ENCODE measurements at places on chromosomes 13 and 19. TPM values are rescaled to one million over a fixed set of nuclear protein-coding genes. Genes with fewer than 3 reads are reported as not detected.
A peak's percentile ranks its signal among the peaks of the same experiment; 100 is the strongest.

DNA sequence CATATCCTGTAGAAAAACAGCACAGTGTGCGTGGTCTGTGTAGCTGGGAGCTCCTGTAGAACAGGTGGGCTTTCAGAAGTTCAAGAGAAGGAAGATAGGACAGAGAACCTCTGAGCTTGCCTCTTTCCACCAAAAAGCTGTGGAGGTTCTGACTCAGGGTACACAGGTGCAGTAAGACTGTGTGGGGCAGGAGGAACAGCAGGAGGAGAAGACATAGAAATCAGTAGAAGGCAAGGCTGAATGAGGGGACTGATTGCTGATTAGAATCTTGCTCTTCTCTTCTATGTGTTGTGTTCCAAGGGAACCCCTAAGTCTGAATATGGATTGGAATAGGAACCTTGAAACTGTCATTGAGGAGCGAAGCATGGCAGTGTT lies 122.7 kb downstream of the AKAP11 start:
- DNase-seq = no peak

The GPC6 gene
- total RNA-seq = 98.1 TPM

DNA sequence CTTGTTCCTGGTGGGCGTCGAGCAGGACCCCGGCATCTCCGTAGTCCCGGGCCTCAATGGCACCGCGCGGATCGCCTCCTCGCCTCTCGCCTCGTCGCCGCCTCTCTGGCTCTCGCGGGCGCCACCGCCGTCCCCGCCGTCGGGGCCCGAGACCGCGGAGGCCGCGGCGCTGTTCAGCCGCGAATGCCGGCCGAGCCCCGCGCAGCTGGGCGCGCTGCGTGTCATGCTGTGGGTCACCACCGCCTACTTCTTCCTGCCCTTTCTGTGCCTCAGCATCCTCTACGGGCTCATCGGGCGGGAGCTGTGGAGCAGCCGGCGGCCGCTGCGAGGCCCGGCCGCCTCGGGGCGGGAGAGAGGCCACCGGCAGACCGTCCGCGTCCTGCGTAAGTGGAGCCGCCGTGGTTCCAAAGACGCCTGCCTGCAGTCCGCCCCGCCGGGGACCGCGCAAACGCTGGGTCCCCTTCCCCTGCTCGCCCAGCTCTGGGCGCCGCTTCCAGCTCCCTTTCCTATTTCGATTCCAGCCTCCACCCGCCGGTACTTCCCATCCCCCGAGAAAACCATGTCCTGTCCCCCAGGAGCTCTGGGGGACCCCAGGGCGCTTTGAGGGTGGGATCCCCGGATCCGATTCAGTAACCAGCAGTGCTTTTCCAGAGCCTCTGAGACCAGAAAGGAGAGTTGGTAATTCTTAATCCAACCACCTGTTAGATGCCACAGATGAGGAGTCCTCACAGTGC lies 885 bp downstream of the MLNR start:
- DNase-seq = peak; percentile 90

DNA sequence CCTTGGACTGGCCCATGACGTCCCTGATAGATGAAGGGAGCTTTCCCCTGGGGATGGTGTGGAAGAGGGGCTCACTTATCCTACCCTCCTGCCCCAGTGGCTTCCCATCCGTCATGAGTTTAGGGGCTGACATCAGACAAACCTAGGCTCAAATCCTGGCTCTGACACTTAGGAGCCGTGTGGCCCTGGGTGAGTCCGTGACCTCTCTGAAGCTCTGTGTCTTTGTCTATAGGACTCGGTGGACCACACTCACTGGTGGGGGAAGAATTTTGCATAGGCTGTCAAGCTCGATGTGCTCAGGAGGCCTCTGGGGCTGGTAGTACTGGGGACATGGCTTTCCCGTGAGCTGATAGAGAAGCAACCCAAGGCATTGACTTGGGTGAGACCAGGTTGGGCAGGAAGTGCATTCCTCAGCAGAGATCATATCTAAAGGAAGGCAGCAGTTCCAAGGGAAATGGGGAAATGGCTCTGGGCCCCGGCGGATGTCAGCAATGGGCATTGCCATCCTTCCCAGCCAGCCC lies 17.4 kb upstream of the AP1M2 start:
- no peak for DNase-seq

- DNase-seq = no peak
Observed at GRCh38 chr13:57531256-57531655, 100.3 kb upstream of the PCDH17 start.

GRCh38 chr13:50838031-50838430 lies 5.5 kb downstream of the DLEU7 start:
- no peak for DNase-seq

- DNase-seq = peak; percentile 31
Observed at GRCh38 chr13:26895081-26895807, 134.7 kb upstream of the GPR12 start.

DNA sequence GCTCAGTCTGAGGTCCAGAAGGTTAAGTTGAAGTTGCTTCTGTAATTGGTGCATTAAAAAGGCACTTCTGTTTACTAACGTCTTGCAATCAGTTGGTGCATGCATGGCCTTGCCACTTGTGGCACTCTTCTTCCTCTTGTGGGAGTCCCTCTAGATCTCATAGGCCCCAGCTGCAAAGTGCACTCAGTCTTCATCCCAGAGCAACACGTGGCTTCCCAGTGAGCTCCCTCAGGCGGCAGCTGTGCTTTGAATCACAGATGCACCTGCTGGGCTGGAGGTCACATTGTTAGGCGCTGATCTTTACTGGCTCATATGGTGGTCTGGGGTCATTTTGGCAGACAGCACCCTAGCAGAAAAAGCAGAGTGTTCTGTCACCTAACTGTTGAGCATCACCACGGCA lies 215.7 kb downstream of the ZNF536 start:
- DNase-seq = no peak

Measured in osteoblast (primary cell).